ENCODE measurements at places on chromosomes 2 and 18.

DNA sequence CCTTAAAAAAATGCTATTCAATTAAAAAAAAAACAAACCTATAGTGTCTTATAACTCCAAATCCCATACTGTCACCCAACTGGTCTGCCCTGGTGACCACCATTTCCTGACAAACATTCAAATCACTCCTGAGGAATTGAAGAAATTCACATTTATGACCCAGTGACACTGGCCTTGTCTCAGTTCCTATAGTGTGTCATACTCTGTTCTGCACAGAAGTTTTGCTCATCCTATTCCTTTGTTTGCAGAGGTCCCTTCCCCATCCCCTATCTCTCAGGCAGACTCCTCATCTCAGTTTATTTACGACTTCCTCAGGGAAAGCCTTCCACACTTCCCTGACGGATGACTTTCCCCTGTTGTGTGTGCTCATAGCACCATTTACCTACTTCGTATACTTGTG is 14.7 kb downstream of the ZC3H6 start:
- DNase-seq = no peak

GRCh38 chr2:219045937-219046550 is 4.7 kb upstream of the CFAP65 start:
- no peak for DNase-seq

DNA sequence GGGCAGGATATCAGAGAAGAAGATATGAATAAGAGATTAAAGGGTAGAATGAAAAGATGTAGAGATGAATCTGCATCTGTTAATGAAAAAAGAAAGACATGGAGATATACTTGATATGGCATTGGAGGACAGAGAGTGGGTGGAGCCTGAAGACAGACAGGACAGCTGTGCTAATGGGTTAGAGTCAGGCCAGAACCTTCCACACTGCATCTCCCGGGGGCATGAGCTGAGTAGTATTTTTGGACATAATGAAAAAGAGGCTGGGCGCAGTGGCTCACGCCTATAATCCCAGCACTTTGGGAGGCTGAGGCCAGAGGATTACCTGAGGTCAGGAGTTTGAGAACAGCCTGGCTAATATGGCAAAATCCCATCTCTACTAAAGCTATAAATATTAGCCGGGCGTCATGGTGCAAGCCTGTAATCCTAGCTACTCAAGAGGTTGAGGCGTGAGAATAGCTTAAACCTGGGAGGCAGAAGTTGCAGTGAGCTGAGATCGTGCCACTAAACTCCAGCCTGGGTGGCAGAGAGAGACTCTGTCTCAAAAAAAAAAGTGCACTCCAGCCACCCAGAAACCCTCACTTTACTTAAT is 11.4 kb downstream of the FLACC1 start:
- DNase-seq = no peak

DNA sequence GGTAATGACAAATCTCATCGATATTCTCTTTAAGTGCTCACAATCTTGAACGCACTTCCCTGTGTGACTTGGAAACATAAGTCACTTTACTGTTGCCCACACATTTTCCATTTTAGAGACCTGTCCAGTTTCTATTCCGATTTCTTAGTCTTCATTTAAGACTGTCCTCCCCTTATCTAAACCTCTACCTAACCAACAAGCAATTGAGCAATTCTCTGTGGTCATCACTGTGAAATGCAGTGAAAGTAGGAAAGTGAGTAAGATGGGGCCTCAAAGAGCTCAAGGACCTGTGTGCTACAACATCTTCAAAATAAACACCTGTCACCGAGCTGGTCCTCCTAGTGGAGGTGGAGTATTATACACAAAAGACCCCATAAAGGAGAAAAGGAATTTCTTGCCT is 184.4 kb downstream of the CNTNAP5 start:
- DNase-seq = no peak

GRCh38 chr2:104708967-104709366 is 144.9 kb upstream of the POU3F3 start:
- DNase-seq = no peak

GRCh38 chr2:178076130-178076529 is 3.6 kb upstream of the PDE11A start:
- DNase-seq = no peak

GRCh38 chr2:55628931-55629330 is 11.5 kb upstream of the PPP4R3B start:
- no peak for DNase-seq

DNA sequence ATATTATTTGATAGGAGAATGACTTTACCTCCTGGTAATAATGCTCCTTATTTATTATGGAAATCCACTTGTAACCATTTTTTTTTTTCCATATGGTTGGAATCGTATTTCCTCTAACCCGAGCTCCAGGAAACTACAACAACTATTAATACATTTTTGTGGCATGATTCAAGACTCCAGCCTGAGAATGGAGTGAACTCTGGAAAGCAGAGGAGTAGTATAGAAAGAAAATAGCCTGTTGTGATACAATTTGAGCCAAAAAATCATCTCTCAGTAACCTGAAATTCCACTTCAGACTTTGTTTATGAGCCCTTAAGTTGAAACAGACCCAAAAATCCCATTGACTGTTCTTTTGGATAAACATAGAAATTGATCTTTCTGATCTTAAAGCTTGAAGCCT is 921.1 kb downstream of the SOCS6 start:
- DNase-seq = no peak

DNA sequence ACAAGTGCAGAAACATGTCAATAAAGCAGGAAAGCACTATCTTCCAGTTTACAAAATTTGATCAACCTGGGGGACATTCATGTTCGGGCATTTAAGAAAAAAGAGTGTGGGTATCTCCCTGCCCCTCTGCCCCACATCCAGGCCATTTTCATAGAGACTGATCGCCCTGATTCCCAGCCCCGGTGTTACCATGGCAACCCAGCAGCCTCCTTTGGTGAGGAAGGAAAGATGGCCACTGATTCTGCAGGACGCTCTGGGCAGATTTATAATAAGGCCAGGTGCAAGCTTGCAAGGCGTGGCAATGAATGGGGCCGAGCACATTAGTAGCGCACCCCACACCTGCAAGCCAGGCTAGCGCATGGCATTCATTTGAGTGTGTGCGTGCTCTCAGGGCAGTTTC is 36.7 kb upstream of the ARL4C start:
- DNase-seq = no peak

GRCh38 chr18:35672897-35673296 is 91.4 kb downstream of the GALNT1 start:
- DNase-seq = no peak

DNA sequence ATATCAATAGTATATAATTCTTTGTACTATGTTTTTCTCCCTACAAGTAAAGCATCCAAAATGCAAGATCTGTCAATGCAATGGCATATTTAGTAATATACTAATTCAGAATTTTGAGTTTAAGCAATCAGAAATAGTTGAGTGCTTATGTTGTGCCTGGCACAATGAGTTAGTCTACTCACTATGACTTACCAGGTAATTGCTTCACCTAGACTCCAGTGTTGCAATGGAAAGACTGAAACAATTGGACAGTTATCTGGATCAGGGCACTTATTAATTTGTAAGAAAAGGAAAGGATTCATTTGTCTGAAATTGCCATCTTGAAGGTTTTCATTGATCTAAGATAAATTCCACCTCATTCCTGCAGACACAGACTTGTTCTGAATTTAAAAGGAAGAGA is 97.6 kb upstream of the TCF4 start:
- no peak for DNase-seq

GRCh38 chr2:40352041-40352702 is 99.7 kb downstream of the SLC8A1 start:
- DNase-seq = no peak

DNA sequence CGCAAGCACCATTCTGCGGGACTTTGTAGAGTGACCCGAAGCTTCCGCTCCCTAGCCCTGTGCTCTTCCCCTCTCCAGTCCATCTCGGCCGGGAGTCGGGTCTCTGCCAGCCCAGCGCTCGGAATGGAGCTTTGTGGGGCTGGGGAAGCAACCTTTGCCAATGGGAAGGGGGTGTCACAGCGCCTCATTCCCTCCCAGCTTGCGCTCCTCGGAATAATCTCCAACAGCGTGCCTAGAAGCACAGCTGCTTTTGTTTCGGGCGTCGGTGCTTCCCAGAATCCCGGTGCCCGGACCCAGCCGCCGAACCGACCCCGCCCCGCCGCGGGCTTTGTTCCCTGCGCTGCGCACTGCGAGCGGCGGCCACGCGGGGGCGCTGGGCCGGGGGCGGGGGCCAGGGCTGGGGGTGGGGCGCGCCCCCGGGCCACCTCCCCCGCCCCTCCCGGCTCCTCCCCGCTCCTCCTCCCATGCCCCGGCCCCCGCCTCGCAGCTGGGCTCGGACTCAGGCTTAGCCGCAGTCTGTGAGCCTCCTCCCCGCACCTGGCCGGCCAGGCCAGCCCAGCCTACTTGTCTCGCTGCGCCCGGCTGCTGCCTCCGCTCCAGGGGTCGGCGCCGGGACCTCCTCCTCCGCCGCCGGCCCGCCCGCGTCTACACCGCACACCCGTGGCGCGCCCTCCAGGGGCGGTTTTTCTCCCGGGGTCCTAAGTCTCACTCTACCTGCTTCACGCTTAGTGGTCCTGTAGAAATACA is 77.7 kb upstream of the SMAD2 start:
- DNase-seq = peak; percentile 30

DNA sequence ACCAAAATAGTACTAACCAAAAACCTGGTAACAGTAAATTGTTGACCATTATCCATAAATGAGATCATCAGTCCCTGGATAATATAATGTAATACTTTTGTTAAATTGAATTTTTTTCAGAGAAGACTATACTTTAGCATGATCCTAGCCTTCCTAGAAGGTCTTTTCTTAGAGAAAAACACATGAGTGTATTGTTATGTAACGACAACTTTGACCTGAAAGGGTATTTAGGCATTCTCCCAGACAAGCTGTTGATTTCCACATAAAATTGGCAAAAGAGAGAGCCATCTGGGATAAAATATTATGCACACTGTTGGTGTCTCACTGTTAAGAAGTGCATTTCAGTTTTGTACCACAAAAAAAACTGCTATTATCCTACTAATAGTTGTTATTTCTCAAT is 120.0 kb upstream of the MAPRE2 start:
- DNase-seq = no peak

- DNase-seq = peak; percentile 80
These were observed 47.5 kb upstream of the ACSL3 start for GRCh38 chr2:222813177-222813843.

DNA sequence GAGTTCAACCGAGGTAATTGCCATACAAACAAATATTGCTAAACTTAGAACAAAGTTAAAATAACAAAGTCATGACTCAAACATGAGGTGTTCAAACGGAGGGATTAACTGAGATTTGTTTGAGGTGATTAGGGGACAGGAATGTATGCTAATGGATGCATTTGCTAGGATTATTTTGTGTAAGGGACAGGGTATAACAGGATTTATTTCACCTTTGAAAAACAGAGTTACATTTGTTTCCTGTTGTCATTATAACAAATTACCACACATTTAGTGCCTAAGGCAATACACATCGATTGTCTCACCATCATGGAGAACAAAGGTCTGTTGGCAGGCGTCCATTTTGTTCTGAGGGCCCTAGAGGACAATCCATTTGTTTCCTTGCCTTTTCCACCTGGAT is 304.3 kb upstream of the CNTNAP5 start:
- no peak for DNase-seq

DNA sequence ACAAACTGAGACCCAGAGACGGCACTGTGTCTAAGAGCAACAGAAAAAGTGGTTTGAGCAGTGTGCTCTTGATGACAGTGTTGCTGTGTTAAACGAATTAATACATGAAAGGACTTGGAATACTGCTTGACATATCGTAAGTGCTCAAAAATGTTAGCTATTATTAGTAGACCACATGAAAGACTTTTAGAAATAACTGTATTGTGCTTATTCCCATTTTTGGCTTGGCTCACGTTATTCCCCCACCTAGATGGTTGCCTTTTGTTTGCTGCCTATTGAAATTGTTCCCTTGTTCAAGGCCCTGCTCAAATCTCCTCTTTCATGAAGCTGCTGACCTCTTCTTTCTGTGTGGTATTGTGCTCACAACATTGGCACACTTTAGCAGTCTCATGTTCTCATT is 27.8 kb upstream of the C2orf74 start:
- DNase-seq = no peak

- DNase-seq = no peak
These were observed 264.7 kb downstream of the MYCN start for GRCh38 chr2:16204886-16205620.

DNA sequence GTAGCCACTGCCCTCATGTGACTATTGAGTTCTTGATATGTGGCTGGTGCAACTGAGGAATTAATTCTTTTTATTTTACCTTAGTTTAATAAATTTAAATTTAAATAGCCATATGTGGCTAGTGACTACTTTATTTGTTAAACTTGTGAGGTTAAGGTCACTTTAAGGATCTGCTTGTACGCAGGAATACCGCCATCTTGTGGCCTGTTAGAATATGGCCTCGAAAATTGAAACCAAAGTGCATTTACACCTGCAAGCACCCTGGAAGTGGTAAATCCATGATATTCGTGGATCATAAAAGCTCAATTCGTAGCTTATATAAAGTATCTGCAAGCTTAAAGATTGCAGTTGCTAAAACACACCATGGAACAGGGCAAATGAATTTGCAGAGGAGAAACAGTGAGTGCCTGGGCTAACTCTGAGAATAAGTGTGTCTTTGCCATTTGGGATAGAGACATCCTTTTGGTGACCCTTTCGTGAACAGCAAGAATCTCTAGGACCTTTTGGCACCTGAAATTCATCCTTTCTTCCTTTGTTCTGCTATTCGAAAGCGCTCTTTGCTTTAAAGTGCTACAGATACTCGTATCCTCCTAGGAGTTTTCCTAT is 59.9 kb upstream of the REG3A start:
- no peak for DNase-seq

DNA sequence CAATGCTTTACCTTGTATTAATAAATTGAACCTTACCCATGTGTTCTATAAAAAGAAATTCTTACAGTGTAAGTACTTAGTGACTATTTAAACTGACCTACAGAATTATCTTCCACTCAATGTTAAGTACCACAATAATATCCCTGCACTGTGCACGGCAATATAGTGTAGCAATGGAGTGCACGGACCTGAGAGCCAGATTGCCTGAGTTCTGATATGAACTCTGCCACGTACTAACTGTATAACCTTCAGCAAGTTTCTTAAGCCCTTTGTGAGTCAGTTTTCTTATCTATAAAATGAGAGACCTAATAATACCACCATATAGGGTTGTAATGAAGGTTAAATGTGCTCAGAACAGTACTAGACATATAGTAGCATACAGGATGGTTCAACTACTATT is 66.2 kb downstream of the GPR39 start:
- no peak for DNase-seq

DNA sequence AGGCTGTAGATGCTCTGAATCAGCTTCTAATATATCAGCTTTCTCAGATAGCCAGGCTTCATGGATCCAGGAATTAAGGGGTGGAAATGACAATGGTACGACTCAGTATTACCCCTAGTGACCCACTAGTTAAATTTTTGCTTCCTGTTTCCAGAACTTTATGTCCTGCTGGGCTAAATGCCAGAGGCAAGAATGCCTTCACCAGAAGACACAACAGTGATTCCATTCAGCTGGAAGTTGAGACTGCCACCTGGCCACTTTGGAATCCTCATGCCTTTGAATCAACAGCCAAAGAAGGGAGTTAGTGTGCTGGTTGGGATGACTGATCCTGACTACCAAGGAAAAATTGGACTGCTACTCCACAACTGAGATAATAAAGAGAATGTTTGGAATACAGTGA is 239.1 kb downstream of the ASXL3 start:
- no peak for DNase-seq
